Pons (tissue), 1 donor: ENCODE measurements at places on chromosomes 1 and 21.

GRCh38 chr1:97660431-97661105, 260.3 kb downstream of the DPYD start:
- no peak for DNase-seq

DNA sequence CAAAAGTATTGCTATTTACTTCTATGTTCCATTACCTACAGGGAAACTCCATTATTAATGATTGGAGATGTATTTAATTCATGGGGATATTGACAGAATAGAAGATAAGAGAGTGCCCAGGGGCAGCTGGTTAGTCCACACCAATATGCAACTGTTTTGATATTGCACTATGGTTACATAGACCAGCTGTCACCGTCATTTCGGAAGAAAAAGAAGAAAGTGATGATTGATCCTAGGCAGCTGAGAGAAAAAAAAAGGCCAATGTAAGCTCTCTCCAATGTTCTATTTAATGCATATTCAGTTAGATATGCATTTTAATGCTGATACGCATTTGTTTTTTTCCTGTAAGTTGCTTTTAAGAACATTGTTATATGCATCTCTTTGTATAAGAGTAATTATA, 1367.2 kb downstream of the KCNT2 start:
- DNase-seq = no peak

GRCh38 chr21:21001591-21002100, 3.4 kb downstream of the NCAM2 start:
- peak; percentile 64 for DNase-seq

- DNase-seq = no peak
Measured at GRCh38 chr1:209831615-209832014, 3.8 kb downstream of the UTP25 start.

- no peak for DNase-seq
Measured at GRCh38 chr21:14581902-14582457, 35.9 kb upstream of the SAMSN1 start.
